ENCODE measurements at places on chromosomes 7 and 10.

DNA sequence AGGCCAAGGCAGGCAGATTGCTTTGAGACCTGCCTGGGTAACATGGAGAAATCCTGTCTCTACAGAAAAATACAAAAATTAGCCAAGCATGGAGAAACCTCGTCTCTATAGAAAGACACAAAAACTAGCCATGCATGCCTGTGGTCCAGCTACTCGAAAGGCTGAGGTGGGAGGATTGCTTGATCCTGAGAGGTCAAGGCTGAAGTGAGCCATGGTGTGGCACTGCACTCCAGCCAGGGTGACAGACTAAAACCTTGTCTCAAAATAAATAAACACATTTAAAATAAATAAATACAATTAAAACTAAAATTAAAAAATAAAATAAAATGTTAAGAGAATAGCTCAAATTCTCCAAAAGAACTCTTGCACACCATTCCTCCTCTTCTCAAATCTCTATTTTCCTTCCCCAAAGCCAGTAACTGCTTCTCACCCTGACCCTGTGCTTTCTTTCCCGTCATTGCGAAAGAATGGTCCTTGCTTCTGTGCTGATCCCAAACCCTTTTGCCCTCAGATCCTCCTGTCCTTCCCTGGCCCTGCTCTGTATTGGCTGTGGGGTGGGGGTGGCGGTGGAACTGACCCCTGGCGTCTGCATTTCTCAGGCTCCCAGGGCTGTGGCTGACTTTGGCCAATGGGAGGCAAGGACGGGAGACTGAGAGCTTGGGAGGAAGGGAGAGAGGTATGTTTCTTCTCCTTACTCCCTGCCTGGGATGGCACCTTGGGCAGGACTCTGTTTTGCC, 12.4 kb downstream of the SRGN start:
- DNase-seq: no peak

DNA sequence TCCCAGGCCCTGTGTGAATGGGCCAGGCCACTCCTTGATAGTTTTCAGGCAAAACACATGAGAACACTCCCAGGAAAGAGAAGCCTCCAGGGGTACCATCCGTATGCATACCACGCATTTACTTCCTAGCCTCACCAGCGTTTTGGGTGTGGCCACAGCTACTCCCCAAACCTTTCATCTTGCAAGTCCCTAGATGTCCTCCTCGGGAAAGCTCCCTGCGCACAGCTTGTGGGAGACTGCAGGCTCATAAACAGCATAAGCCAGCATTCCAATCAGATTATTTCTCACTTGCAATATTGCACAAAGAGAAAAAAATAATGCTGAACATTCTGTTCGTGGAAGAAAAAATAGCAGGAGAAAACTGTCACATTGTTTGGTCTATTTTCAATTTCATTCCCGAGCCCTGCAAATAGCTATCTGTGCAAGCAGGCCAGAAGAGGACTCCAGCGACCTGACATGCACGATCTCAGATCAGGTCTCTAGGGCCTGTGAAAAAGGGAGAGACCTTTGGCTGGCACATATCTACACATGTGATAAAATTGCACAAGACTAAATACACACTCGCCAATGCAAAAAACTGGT, 175.6 kb downstream of the PLXNA4 start:
- peak; percentile 57 for DNase-seq

DNA sequence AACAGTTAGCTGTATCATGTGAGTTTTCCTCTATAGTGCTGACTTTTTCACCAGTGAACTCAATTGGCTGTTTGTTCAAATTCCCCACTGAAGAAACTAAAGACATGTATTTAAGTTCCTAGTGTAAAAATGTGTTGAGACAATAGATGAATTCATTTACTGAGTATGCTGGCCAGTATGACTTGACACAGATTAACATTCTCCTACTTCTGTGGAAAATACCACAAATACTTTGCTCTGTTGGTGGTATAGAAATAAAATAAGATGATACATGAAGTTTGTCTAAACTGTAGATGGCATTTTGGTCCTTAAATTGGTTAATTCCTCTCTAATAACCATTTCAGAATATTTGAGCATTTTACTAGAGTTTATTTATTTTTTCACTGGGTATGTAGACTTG, 227.7 kb upstream of the TEX47 start:
- DNase-seq: no peak

- peak; percentile 80 for DNase-seq
Observed at GRCh38 chr7:24917510-24918239, 62.3 kb downstream of the OSBPL3 start.

DNA sequence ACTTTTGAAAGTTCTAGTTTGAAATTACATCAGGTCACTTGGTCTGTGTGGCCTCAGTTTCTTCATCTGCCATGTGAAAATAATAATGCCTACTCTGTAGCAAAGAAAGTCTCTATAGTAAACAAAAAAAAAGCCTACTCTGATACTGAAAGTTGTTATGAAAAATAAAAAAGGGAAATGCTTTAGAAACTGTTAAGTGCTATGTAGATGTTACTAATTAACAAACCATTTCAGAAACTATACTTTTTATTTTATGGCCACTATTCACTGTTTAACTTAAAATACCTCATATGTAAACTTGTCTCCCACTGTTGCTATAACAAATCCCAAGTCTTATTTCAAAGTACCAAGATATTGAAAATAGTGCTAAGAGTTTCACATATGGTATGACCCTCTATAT, 50.6 kb downstream of the CFTR start:
- no peak for DNase-seq

DNA sequence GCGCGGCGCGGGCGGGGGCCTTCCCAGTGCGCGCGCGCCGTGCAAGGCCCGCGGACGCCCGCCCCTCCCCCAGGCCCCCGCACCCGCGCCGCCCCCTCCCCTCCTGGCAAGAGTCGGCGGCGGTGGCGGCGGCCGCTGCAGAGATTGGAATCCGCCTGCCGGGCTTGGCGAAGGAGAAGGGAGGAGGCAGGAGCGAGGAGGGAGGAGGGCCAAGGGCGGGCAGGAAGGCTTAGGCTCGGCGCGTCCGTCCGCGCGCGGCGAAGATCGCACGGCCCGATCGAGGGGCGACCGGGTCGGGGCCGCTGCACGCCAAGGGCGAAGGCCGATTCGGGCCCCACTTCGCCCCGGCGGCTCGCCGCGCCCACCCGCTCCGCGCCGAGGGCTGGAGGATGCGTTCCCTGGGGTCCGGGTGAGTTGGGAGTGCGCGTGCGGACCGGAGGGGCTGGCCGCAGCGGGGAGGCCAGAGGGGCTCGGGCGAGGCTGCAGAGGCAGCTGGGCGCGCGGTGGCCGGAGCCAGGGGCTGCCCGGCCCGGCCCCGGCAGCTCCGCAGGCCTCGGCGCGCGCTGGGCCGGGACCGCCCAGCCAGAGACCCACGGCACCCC, at the start of gene BMPR1A:
TSS of gene BMPR1A (plus strand) at position 109 of the 602 bp plus-strand sequence. CDS start 119,400 bp downstream, outside the sequence.
- peak; percentile 100 for DNase-seq

DNA sequence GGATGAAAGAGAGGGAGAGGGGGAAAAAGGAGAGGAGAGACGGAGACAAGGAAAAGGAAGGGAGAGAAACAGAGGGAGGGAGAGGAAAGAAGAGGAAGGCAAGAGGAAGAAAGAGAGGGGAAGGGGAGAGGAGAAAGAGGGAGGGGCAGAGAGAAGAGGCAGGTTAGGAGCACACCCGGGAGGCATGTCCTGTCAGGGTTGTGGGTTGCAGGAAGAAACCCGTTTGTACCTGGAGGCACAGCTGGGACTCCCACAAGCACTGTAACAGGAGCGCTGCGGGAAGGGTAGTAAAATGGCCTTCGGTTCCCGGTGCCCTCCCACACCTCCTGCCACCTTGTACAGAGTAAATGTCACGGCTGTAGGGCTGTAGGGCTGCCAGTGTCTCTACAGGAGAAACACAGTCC, 24.7 kb downstream of the FGFR2 start:
- DNase-seq: no peak

- DNase-seq: no peak
Observed at GRCh38 chr10:33721509-33721908, 387.0 kb upstream of the NRP1 start.

- DNase-seq: peak; percentile 83
Observed at GRCh38 chr7:128453836-128454804, 1.6 kb upstream of the HILPDA start.

GRCh38 chr10:125057158-125058001, 103.0 kb downstream of the CTBP2 start:
- peak; percentile 88 for DNase-seq

- DNase-seq: no peak
Observed at GRCh38 chr10:2431961-2432360, 635.4 kb upstream of the PFKP start.

- DNase-seq: no peak
Observed at GRCh38 chr10:62506371-62506770, 132.2 kb downstream of the ZNF365 start.

DNA sequence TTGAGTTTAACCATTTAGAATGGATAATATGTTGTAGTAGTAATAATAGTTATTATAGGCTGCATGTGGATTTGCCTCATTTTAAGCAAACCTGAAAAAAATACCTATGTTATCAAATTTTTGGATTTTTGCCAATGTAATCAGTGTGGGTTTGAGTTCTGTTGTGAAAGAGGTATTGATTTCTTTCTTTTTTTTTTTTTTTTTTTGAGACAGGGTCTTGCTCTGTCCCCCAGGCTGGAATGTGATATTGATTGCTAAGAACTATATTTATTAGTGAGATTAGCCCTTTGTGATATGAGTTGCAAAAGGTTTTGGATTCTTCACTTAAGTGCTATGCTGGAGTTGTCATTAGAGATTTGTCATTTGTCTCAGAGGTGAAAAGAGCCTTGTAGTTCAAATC, 124.4 kb downstream of the ST7 start:
- DNase-seq: no peak

DNA sequence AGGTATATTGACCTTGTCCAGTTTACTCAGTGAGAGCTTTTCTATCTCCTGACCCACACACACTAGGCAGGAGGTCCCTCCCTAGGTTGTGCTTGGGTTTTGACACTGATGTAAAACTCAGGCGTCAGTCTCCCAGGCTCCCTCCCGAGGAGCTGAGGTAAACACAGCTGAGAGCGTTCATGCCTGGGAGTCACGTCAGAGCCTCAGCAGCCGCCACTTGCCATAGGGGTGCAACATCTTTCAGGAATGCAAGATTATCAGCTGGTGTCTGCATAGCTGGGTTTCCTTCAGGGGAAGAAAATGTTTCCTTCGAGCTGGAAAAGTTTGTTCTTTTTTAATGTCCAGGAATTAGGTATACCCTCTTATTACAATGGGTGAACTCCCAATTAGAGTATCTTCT, 70.6 kb downstream of the FGFR2 start:
- no peak for DNase-seq

DNA sequence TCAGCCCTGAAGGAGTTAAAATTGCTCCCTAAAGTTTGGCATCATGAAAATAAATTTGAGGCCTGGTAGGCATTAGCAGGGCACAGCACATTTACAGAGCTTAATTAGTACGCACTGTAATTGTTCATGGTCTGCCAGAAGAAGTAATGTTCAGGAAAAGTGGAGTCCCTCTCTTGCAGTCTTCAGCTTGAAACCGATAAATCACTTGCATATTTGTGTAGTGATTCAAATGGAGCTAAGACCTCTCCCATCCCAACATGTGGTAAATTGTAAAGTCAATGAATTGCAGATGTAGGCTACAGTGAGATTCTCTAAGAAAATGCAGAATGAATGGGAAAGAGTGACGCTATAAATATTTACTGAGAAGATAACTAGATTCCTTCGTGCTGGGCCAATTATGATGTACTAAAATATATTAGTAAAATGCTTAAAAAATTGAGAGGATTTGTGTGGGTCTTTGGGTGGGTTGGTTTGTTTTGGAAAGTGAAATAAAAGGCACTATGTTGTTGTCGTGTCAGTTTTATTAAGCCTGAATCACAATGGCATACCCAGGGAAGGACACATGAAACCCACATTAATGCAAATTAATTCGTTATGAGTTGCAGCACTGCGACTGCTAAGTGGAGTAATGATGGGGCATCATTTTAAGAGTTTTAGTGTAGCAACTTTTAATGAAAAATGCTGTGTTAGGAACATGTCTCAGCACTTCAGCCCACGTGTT, 8.4 kb downstream of the TCF7L2 start:
- peak; percentile 76 for DNase-seq

- DNase-seq: no peak
Observed at GRCh38 chr10:21702633-21703111, 168.6 kb downstream of the MLLT10 start.
